Kidney glomerular epithelial cell (primary cell): ENCODE measurements at places on chromosomes 2 and 18.

DNA sequence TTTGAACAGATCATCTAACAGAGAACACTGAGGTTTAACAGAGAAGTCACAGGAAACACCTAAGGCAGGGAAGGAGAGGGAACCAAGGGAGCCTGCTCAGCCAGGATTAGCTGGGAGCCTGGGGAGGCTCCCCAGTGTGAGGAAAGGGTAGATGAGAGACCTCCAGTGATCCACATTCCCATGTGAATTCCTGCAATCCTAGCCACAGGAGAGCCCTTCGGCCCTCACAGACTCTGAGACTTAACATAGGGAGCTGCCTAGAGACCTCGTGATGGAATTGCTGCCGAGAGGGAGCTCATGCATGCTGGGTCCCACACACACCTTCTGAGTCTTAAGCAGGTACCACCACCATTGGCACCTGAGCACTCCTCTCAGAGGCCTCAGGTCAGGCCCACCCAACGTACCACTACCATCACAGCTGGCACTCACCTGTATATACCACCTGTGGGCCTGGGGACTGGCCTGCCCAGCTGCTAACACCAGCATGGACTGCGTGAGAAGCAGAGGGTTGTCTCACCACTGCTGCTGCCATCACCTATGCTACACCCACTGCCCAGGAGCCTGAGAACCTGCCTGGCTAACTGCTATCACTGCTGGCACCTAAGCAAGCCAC is 225.9 kb upstream of the RASGRP3 start:
- DNase-seq, result no peak

DNA sequence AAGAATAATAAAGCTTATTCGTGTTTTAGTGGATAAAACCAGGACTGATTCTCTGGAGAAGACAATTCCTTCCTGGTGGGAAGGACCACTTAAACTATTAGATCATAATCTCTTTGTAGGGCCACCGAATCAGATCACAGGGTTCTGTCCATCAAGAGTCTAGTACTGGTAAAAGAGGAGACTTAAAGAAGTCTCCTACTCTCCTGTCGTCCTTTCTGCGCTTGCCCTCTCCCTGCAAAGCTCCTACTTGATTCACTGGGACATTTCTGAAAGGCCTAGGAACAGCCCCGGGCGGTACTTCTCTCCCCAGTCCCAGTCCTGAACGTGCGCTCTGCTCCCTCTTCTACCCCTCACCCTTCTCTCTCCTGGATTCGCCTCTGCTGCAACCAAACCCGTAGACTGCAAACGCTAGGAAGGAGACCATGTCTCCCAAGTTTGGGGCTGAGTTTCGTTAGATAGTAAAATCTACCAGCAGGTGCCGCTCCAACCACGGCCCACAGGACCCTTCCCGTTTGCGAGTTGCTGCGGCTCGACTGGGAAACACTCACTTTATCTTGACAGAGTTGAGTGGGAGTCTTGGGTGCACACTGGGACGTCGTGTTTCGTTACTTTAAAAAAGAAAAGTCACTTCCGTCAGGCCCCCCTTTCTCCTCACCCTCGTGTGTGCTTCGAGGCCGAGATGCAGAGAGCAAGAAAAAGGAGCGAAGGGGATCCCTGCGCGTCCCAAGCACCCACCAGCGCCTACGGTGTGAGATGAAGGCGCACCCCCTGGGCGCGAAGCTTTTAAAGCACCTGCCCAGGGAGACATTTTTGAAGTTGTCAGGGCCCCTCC is 923 bp downstream of the FIGLA start:
- peak; percentile 24 for DNase-seq

GRCh38 chr2:19569300-19569791 is 210.9 kb upstream of the OSR1 start:
- peak; percentile 3 for DNase-seq

GRCh38 chr2:83217854-83218253 is 1241.2 kb downstream of the SUCLG1 start:
- no peak for DNase-seq

GRCh38 chr2:85266146-85267041 is 61.4 kb downstream of the TGOLN2 start:
- no peak for DNase-seq

DNA sequence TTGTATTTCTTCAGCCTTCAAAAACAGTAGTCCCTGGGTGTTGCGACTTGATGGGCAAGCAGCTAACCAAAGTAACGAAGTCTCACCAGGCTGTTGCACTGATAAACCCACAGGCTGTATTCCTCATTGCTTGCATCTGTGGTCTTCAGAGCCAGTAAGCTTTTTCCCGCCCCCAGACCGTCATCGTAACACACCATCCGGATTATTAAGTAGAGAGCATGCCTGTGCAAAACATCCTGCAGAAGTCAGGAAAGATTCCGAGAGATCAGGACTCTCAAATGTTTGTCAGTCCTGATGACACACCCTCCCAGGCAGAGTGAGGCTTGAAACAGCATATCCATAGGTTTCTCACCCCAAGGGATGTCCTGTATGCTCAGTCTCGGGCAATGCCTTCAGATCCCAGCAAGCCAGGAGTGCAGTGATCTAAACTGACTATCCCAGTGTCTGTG is 15.9 kb downstream of the ITGB1BP1 start:
- no peak for DNase-seq

- no peak for DNase-seq
Observed at GRCh38 chr2:69306393-69306821, 80.6 kb downstream of the GFPT1 start.

- DNase-seq, result no peak
Observed at GRCh38 chr2:221372159-221372884, 199.8 kb downstream of the EPHA4 start.

GRCh38 chr2:176164611-176165369 is 7.7 kb downstream of the HOXD3 start:
- DNase-seq, result peak; percentile 30

DNA sequence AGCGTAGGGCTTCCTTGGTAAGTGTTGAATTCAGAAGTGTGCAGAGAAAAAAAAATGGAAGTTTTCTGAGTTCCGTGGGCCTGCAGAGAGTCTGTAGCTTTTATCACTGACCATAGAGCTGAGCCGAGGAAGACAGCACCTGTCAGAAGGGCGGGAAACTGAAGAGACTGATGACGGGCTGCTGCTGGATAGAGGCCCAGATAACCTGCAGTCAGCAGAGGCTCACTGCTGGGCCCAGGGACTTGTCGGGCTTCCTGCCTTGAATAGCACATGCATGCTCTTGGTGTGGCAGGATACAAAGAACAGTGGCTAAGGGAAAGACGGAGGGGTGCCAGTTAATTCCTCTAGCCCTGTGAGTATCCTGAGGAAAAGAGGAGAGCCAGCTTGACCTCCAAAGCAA is 166.4 kb downstream of the MGAT5 start:
- DNase-seq, result no peak

DNA sequence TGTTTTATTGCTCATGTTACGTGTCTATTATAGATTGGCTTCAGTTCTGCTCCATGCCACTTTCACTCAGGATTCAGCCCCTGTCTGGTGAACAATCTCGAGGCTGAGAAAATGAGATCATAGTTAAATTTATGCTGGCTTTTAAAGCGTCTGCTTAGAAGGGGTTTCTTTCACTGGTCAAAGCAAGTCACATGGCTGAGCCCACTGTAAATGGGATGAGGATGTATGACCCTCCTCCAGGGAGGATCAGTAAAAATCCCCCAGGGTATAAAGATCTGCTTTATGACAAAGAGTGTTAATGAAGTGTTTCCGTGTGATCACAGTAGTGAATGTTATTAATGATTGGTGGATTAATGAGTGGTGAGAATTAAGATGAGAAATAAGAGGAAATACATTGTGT is 6.2 kb upstream of the PLCL1 start:
- no peak for DNase-seq

DNA sequence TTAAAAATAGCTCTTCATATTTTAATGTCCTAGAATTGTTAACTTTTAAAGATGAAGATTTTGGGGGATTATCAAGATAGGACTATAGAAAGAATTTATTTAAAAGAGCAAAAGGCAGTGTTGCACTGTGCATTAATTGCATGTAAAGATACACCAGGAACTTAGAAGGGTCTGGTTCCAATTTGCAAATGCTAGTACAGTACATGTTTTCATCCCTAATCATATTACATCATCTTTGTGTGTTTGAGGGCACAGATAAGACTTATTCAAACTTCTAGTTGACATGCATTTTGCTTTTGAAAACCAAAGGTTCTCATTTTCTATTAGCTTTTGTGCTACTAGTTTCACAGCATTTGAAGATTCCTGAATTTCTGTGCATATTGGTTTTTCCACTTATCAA is 231.7 kb upstream of the LYPD1 start:
- DNase-seq, result no peak

DNA sequence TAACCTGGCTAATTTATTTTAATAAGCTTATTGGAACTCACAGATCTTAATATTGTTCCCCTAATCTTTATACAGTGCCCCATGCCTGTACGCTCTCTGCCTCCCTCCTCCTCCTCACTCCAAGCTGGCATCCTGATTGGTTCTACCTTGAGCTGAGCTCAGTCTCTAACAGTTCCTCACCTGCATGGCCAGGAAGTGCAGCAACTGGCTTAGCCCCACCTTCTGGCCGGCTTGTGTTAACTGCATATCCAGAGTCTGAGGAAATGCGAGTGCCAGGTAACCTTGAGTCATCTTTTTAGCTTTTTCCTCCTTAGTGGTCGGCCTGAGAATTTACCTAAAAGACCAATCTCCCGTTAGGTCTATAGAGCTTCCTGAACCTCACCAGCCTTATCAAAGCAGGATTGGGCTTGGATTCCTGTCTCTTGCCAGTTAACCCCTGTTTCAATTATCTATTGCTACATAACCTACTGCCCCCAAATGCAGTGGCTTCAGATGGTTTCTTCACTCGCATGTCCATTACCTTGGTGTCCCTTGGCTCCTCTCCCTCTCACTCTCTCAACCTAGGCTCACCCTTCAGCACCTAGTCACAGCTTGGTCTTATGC is 89.5 kb upstream of the STK39 start:
- peak; percentile 14 for DNase-seq

GRCh38 chr18:24497031-24497754 is 36.8 kb downstream of the HRH4 start:
- DNase-seq, result peak; percentile 41

DNA sequence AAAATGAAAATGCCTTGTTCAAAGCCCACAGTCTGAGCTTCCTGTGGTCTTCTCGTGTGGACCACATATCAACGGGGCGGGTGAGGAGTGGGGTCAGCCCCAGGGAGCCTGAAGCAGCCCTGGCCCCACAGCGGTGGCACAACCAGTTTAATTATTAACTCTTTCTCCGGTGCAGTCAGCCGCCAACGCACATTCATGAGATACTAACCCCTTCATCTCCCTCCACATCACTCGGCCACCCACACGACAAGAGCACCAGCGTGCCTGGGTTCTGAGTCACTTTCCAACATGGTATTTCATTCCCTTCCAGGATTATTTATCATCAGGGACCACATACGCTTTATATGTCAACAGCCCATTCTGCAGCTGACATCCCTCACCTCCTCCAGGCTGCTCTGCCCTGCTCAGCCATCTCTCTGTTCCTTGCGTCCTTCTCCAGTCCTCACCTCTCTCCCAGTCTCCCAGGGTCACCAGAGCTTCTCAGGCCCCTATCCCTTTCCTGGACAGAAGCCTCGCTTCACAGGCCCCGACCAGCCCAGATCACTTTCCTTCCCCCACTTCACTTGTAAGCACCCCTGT is 48.0 kb upstream of the ID2 start:
- DNase-seq, result peak; percentile 99

DNA sequence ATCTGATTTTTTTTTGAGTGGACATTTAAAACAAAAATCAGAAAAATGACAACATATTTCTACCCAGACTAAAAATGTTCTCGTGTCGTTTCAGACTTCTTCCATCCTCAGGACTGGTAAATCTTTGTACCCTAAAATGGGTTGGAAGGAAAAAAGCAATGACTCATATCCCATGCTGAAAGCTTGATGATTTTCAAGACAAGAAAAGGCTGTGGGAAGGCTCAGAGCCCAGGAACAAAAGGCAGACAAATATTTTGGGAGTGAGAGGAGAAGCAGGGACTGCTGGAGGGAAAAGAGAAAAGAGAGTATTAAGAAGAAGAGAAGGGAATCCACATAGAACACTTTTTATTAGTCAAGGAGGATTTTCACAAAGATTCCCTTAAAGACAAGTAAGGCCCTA is 77.1 kb upstream of the CTAGE1 start:
- no peak for DNase-seq

DNA sequence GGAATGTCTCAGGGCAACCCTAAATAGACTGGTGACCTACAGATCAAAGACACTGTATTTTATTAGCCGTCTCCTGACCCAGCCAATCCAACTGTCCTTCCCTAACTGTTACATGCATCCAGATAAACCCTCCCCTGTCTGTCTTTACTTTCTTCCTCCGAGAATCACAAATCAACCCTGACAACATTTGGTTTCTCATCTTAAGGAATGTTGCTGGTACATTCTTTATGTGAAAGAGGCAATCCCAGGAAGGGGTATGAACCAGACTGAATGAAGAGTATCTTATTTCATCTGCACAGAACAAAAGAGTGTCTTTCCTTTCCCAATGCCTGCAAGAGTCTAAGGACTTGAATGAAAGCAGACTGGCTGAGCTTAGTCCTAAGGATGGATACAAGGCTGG is 113.9 kb upstream of the LTBP1 start:
- peak; percentile 61 for DNase-seq

GRCh38 chr2:129400826-129401225 is 578.6 kb upstream of the RAB6C start:
- no peak for DNase-seq

- DNase-seq, result no peak
Observed at GRCh38 chr2:213187386-213187785, 36.0 kb upstream of the IKZF2 start.

DNA sequence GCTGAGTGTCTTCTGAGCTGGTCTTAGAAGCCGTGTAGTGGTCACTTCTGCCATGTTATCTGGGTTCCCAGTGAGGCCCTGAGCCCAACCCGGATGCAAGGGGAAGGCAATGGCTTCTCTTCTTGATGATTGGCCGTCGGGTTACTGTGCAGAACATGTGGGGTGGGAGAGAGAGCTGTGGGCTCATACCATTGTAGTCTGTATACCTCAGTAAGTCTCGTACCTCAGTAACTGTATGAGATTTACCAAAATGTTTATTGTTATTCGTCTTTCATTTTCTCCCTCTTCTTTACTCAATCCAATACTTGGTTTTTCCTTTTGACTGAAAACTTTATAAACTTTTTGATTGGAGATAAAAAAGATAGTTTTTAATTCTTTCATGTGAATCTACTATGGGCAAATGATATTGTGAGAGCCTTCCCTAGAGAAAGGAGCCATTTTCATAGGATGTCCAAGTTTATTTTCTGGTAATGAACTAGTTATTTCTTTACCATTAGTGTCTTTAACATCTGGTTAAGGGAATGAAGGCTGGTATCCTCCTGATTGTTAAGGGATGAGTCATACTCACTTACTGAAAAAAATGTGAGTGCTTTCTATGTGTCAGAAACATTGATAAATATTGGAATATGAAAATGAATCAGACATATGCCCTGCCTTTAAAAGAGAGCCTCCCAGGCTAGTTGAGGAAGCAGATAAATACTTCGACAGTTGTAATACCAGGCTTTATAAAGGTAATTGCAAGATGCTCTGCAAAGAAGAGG is 129.9 kb downstream of the PRPF40A start:
- DNase-seq, result no peak
